H1 (cell line): ENCODE measurements at places on chromosomes 3 and 15. TPM values are rescaled to one million over a fixed set of nuclear protein-coding genes. Genes with fewer than 3 reads are reported as not detected.

GRCh38 chr3:87996882-87997281, 61.9 kb downstream of the CGGBP1 start:
- no peaks in the 10 kb centered on the region for H3K27me3 ChIP-seq
- DNase-seq: no peak
- no peak overlapping the region for H3K4me3 ChIP-seq
- no peaks in the 10 kb centered on the region for H3K36me3 ChIP-seq

GRCh38 chr15:50764461-50765194, 878 bp downstream of the SPPL2A start:
- H3K4me1 ChIP-seq: no peaks in the 10 kb centered on the region
- no peaks in the 10 kb centered on the region for H3K36me3 ChIP-seq
- no peak for DNase-seq
- H3K4me3 ChIP-seq: peak overlapping the region; percentile 92

- no peaks in the 10 kb centered on the region for H3K27me3 ChIP-seq
- no peak overlapping the region for H3K4me3 ChIP-seq
- H3K36me3 ChIP-seq: no peaks in the 10 kb centered on the region
These were observed 245.9 kb upstream of the LMCD1 start for GRCh38 chr3:8255725-8256124.

ABI3BP gene
- polyA plus RNA-seq: 0.08 TPM in 1 of 2 replicates, not detected in the other

GRCh38 chr15:89725064-89725463, 26.0 kb downstream of the MESP1 start:
- H3K4me1 ChIP-seq: no peaks in the 10 kb centered on the region
- no peak overlapping the region for H3K27ac ChIP-seq
- no peak overlapping the region for H3K4me3 ChIP-seq
- H3K27me3 ChIP-seq: no peaks in the 10 kb centered on the region; the same call in 1 of the 2 replicates

DNA sequence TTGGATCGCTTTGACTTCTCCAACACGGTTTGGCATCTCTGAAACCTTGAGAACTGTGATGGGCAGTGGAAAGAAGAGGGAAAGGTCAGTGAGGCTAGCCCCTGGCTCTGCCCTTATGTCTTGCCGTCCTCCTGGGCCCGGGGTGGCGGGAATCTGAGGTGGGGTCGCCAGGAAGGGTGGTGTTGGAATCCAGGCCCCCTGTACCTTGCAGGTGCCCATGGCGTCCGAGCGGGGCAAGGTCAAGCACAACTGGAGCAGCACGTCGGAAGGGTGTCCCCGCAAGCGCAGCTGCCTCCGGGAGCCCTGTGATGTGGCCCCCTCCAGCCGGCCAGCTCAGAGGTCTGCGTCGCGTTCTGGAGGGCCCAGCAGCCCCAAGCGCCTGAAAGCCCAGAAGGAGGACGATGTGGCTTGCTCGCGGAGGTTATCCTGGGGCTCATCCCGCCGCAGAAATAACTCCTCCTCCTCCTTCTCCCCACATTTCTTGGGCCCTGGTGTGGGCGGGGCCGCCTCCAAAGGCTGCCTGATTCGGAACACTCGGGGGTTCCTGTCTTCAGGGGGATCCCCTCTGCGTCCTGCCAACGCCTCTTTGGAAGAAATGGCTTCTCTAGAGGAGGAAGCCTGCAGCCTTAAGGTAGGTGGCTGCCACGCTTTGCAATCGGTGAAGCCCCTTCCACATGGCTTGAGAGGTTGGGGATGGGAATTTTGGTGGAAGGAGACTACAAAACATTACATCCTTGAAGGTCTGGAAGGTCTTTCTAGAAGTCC, 907 bp downstream of the TATDN2 start:
- peak overlapping the region; percentile 83 for H3K4me3 ChIP-seq
- peak overlapping the region; percentile 58; the same call in 1 of the 2 replicates for H3K27ac ChIP-seq
- H3K27me3 ChIP-seq: no peaks in the 10 kb centered on the region
- peaks cover 7% of the 10 kb centered on the region for H3K4me1 ChIP-seq
- DNase-seq: no peak

GCSAM gene
- polyA plus RNA-seq: not detected in 2 replicates

DNA sequence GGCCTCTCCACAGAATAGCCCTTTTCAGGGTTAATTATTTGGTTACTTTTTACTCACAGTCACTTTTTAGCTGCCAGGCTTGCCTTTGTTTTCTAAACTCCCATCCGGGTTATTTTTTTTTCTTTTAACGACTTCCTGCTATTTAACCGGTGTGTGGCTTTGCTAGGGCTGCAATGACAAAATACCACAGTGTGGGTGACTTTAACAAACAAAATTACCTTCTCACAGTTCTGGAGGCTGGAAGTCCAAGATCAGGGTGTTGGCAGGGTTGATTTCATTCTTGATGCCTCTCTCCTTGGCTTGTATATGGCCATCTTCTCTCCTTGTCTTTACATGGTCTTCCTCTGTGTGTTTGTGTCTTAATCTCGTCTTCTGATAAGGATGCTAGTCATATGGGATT, 91.5 kb downstream of the IL1RAP start:
- H3K27ac ChIP-seq: no peak overlapping the region
- no peak overlapping the region for H3K4me3 ChIP-seq
- no peak for DNase-seq

EFHB gene
- polyA plus RNA-seq: 0.12 and 0.20 TPM in 2 replicates

DNA sequence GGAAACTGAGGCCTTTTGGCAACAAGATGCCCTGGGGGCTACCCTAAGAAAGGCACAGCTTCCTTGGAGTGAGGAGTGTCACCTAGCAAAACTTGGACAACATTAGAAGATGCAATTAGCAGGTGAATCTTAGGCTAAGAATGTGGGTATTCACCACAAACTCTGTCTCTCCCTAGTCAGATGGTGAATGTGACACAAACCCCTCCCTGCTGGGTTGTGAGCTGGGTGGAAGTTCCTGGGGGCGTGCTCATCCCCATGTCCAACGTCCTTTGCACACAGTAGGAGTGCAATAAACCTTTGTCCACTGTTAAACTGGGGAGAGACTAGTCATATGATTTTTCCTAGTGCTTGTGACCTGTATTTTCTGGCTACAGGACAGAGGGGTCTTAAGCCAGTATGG, 67.1 kb upstream of the SH3GL3 start:
- peaks cover 23% of the 10 kb centered on the region for H3K27me3 ChIP-seq
- no peaks in the 10 kb centered on the region for H3K36me3 ChIP-seq
- H3K4me3 ChIP-seq: peak overlapping the region; percentile 57; the same call in 1 of the 2 replicates
- no peak for DNase-seq

DZIP1L gene
- polyA plus RNA-seq: 6.5 and 9.0 TPM in 2 replicates

DNA sequence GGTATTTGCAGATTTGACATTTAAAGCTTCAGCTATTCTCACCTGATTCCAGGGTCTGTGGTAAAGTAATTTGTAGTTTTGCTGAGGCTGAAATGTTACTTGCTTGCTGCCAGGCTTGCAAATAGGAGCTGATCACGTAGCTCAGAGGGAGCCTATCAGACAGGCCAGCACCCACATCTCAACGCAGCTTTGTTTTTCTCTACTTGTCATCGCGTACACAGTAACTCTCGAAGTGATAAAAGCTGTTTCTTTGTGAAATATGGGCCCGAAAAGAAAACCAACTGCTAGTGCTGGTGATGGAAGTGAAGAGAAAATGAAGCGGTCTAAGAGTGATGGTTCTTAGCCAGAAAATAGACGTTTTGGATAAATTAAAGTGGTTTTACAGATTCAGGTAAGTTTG, 23.4 kb downstream of the RAB5A start:
- H3K27me3 ChIP-seq: no peaks in the 10 kb centered on the region
- no peaks in the 10 kb centered on the region for H3K36me3 ChIP-seq
- H3K27ac ChIP-seq: no peak overlapping the region
- H3K4me3 ChIP-seq: no peak overlapping the region

HDGFL3 gene
- polyA plus RNA-seq: 7.3 and 14.1 TPM in 2 replicates

GRCh38 chr15:56960116-56960515, 41.7 kb downstream of the TCF12 start:
- H3K4me1 ChIP-seq: 0 out of 2 replicates have a peak, but pooled peaks cover 4% of the 10 kb centered on the region
- no peaks in the 10 kb centered on the region for H3K36me3 ChIP-seq
- no peak overlapping the region for H3K4me3 ChIP-seq
- H3K27me3 ChIP-seq: no peaks in the 10 kb centered on the region

LACTB gene
- polyA plus RNA-seq: 3.6 and 5.8 TPM in 2 replicates
